ENCODE measurements at places on chromosomes 12 and 14.

GRCh38 chr14:99572173-99572999 lies 31.6 kb downstream of the CCDC85C start:
- no peak for DNase-seq

GRCh38 chr14:38405851-38406635 lies 150.2 kb upstream of the CLEC14A start:
- DNase-seq: peak; percentile 11

DNA sequence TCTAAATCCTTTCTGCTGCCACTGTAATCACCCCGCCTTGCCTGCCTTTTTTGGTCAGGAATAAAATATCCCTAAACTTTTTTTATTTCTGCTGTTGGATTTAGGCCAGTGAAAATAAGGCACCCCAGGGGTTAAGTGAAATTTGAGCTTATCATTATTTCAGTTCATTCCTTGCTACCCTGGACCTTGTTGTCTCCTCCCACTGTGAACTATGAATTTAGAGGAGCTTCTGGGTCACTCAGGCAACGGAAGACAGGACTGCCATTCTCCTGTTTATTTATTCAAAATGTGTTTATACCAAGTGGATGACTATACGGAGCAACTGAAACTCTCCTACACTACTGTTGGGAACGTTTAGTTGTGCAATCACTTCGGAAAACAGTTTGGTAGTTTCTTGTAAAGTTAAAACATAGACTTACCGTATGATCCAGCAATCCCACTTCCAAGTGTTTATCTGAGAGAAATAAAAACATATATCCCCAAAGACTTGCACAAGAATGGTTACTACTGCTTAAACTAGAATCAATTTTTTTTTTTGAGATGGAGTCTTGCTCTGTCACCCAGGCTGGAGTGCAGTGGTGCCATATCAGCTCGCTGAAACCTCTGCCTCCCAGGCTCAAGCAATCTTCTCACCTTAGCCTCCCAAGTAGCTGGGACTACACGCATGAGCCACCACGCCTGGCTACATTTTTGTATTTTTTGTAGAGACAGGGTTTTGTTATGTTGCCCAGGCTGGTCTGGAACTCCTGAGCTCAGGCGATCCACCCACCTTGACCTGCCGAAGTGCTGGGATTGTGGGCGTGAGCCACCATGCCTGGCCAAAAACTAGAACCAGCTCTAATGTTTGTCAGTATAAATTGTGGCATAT lies 2.3 kb upstream of the TRAFD1 start:
- no peak for DNase-seq

- DNase-seq: peak; percentile 26
These were observed 161.5 kb downstream of the RPS29 start for GRCh38 chr14:49424436-49425331.

DNA sequence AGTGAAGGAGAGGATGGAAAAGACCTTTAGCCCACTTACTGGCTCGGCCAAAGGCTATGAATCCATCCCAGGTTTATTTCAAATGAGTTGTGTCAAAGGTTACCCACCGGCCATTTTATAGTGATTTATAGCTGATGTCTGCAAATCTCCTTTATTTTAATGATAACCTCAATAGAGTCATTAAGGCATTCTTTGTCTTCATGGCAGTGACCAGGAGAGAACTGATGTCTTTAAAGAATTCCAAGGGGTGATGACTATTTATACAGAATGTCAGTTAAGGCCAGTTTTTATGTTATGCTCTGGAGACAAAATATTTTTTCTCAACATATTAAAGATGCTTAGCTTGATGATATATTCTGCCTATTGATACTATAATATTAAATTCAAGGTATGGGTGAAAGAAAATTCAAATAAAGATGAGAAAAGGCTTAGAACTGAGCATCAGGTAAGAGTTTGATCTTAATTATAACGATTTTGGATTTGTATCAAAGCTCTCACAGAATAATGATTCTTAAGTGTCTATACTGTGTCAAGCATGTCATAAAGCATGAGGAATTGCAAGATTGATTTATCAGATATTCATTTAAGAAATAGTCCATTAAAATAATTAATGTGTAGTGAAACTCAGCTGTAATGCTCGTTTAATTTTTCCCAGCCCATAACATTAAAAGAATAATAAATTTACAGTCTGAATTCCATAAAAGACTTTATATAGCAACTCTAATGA lies 361.5 kb downstream of the SOX5 start:
- no peak for DNase-seq

GRCh38 chr12:109757671-109758265 lies 44.1 kb downstream of the FAM222A start:
- no peak for DNase-seq

GRCh38 chr14:68548194-68549076 lies 244.4 kb downstream of the ZFP36L1 start:
- DNase-seq: peak; percentile 53

DNA sequence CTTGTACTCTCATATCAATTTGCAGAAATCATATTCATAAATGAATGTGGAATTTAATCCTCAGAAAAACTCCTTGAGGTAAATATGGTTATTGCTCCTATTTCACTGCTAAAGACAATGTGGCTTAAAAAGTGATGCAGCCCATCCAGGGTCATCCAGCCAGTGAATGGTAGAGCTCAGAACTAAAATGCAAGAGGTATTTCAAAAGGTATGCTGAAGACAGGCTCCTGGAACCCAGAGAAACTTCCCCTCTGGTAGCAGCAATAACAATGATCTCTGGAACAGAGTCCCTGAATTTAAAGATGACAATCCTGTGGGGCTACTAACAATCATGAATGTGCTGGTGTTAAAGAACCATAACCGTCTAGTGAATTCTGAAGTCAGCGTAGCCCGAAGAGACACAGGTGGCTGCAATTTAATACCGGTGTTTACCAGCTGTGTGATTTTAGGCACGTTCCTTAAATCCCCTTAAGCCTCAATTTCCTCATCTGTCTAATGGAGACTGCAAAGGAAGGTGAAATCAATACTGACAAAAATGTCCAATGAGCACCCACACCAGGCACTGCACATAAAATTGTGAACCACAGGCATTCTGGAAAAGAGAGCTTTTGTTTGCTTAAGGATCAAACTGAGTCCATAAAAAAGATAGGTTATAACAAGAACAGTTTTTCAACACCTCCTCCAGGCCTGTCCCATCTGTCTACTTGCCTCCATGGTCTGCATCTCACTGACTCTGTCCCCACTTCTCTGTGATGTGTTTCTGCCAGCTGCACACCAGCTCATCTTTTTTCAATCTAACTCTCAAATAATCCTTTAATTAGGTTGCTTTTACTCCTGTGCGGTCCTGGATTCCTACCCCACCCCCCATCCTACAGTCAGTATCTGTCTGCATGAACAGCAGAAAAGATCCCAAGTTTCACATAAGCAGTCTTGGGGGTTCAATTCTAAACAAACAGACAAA lies 10.5 kb downstream of the TM7SF3 start:
- no peak for DNase-seq

DNA sequence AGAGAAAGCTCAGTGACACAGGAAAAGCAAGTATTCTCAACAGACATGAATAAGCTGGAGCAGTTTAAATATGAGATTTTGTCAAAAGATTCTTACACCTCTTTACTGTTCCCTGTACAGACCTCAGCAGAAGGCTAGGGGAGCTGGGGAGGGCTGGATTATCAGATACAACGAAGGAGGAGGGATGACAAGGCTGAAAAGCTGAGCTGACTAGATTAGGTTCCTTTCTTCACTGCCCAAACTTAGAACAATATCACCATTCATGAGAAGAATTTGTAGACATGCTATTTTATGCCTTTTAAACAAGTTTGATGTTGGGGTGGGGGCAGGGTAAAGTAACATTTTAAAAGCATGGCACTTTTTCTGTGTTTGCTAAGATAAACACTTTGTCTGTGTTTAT lies 611.1 kb downstream of the AACS start:
- DNase-seq: no peak

- no peak for DNase-seq
These were observed 5.3 kb downstream of the NGB start for GRCh38 chr14:77265561-77266335.

- no peak for DNase-seq
These were observed 1.7 kb upstream of the OVCH1 start for GRCh38 chr12:29499235-29499634.

- peak; percentile 88 for DNase-seq
These were observed 65.4 kb downstream of the ACSM4 start for GRCh38 chr12:7369274-7369729.
